ENCODE measurements at places on chromosomes 5 and 9.

- no peak for DNase-seq
Observed at GRCh38 chr5:22471154-22471553, 382.0 kb downstream of the CDH12 start.

DNA sequence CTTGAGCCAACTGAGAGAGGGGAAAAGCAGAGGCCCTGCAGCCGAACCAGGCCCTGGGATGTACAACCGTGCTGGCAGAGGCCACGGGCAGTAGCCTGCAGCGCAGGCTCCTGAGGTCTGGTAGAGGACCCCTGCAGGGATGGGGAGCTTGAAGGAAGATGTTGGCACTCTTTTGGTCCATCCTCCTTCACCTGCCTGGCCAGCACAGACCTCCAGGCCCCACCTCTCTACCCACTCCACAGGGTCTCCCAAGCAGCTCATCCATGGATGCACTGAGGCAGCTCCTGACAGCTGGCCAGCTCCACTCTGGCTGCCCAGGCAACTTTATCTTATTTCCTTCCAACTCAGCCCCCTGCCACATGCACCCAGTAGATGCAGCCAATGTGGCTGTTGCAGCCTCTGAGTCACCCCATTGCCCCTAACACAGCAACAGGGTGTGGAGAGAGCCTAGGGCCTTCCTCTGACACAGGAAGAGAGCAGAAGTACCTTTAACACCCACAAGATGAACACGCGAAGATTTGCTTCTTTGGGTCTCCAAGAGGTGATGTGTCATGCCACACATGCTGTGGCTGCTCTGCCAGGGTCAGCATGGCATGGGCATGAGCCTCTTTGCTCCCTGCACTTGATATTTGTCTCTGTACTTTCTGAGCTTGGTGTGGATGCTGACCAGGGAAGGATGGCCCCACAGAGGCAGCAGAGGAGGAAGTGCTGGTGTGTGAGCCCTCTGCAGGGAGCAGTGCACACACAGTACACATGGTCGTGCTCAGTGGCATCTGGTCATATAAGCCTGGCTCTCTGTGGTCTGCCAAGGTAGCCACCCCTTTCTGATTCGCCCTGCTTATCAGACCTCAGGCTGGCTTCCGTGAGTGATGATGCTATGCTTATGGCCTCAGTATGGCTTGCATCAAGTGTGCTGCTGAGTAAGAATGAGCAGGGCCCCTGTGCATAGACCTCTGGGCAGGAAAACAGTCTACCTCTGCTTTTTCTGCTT is 117.2 kb downstream of the NRG2 start:
- no peak for DNase-seq

DNA sequence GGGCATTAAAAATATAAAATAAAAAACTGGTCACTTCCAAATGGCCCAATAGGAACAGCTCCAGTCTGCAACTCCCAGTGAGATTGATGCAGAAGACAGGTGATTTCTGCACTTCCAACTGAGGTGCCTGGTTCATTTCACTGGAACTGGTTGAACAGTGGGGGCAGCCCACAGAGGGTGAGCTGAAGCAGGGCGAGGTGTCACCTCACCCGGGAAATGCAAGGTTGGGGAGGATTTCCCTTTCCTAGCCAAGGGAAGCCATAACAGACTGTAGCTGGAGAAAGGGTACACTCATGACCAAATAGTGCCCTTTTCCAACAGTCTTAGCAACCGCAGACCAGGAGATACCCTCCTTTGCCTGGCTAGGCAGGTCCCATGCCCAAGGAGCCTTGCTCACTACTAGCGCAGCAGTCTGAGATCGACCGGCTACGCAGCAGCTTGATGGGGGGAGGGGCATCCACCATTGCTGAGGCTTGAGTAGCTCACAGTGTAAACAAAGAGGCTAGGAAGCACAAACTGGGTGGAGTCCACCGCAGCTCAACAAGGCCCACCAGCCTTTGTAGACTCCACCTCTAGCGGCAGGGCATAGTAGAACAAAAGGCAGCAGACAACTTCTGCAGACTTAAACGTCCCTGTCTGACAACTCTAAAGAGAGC is 12.7 kb downstream of the RLN1 start:
- DNase-seq = no peak

DNA sequence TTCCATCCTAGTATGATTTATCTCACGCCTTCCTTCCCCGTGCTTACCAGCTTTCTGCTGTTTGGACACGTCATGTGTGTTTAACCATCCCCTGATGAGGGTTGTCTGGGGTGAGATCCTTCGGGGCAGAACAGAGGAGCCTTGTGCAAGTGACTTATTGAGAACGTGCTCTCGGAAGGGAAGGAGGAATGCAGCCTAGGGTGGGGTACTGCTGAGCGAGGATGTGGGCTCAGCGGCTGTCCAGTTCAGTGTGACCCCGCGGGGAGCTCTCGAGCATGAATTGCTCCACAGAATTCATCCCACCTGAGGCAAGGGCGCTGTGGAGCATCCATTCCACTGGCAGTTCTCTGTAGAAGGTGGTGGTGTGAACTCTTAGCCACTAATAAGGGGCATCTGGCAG is 4.0 kb downstream of the MYOZ3 start:
- DNase-seq = no peak

GRCh38 chr9:12696931-12697622 is 3.9 kb downstream of the TYRP1 start:
- DNase-seq = no peak

DNA sequence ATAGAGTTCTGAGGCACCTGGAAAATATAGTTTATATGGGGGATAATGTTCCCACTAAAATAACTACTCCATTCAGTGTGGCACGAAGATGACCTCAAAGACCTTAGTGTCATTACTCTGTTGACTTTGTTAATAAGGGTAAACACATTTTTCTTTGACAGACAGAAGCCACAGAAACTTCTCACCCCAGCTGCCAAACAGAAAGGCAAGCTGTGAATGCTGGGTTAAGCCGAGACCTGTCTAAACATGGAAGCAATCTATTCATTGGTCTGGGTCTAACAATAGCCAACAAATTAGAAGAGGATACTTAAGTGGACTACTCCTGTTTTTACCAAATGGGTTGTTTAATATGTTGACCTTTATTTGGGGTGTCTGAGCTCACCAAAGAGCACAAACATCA is 171.4 kb downstream of the TLE1 start:
- no peak for DNase-seq

GRCh38 chr9:120583958-120584369 is 4.0 kb upstream of the CDK5RAP2 start:
- no peak for DNase-seq

GRCh38 chr9:69556707-69557106 is 115.5 kb downstream of the APBA1 start:
- no peak for DNase-seq

DNA sequence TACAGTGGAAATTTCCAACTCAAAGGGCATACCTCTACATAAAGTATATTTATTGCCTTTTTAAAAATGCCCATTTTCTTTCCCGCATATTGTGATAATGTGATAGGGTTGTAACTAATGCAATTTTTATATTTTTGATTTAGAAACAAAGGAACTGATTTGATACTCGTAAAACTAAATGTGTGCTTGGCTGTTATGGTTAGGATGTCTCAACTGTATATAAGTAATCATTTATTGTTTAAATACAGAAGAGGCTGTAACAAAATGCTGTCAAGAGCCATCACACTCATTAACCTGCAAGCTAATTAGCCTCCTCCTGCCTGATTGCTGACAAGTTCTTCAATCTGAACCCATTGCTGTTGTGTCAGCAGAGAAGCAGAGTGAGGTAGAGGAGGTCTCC is 149.2 kb downstream of the PBX3 start:
- DNase-seq = no peak

DNA sequence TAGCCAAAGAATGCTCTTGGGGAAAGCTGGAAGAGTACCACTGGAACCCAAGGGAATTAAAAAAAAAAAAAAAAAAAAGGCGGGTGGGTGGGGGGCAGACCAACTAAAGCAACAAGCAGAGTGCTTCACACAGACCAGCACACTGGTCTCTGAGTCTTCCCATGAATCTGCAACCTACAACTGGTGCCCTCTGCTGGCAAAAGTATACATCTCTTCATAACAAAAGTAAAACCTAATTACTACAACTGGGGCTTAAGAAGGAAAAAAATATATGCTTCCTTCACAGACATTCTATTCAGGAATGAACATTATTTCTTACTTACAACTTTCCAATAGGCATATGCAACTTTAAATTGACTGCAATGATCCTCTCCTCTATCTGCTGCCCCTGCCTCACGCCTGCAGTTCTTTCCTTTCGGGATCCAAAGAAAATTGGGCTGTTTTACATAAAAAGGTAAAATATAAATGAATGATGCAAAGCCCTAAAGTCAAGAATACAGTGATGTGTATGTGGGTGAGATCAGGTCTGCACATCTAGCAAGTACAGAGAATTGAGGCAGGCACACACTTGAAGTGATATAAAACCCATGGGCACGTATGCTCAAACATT is 7.2 kb upstream of the KLHL3 start:
- peak; percentile 14 for DNase-seq

GRCh38 chr5:27083449-27084415 is 45.3 kb upstream of the CDH9 start:
- no peak for DNase-seq

DNA sequence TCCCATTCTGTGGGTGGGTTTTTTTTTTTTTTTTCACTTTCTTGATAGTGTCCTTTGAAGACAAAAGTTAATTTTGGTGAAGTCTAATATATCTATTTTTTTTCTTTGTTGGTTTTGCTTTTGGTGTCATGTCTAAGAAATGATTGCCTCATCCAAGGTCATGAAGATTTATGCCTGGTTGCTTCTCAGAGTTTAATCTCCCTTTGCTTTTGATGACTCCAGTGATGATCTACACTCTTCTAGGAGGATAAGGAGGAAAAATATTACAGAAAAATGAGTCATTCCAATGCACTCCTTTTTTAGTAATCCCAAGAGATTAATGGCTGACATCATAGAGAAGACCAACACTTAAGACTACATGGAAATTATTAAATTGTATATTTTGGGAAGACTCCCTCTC is 79.7 kb upstream of the ICE1 start:
- DNase-seq = no peak

DNA sequence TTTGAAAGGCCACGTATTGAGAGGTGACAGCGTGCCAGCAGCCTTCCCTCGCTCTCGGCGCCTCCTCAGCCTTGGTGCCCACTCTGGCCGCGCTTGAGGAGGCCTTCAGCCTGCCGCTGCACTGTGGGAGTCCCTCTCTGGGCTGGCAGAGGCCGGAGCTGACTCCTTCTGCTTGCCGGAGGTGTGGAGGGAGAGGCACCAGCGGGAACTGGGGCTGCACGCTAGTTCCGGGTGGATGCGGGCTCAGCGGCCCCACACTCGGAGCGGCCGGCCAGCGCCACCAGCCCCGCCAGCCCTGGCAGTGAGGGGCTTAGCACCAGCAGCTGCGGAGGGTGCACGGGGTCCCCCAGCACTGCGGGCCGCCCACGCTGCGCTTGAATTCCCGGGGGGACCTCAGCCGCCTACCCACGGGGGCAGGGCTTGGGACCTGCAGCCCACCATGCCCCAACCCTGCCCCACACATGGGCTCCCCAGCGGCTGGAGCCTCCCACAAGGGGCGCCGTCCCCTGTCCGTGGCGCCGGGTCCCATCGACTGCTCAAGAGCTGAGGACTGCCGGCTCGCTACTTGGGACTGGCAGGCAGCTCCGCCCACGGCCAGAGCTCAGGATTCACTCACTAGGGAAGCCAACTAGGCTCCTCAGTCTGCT is 4.4 kb upstream of the OTULINL start:
- no peak for DNase-seq

DNA sequence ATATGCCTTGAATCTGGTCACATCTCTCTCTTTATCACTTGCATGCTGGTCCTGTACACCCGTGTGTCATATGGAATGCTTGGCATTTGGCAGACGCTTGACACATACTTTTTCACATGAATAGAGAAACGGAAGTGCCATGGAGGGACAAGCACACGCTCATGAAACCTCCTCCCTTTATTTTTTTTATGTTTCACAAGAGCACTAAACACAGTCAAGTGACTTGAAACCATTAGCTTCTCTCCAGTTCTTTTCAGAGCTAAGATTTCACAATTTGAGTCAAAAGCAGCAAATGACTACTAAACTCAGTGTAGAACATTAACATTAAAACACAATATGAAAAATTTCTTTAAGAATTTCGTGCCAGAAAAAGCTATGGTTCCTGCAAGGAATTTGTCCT is 151.1 kb downstream of the DOCK2 start:
- no peak for DNase-seq

DNA sequence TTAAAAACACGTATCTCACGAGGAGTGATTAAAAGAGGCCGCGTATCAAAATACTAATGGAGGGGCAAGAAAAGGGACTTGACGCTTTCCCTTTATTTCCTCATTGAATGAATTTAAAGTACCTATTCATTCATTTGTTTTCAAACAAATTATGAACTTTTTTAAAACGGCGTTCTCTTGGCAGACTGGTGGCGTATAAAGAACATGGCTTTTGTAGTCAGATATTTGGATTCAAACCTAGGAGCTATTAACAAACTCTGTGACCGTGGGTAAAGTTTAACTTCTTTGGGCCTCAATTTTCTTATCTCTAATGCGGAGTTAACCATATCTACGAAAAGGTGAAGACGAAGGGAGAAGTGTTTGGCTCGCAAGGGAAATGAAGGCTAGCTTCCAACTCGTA is 876 bp downstream of the CAAP1 start:
- DNase-seq = no peak

- peak; percentile 75 for DNase-seq
Observed at GRCh38 chr5:42992088-42992879, 47.8 kb downstream of the ANXA2R start.

- DNase-seq = no peak
Observed at GRCh38 chr5:83219077-83219476, 141.7 kb downstream of the XRCC4 start.

- DNase-seq = no peak
Observed at GRCh38 chr5:124698770-124699169, 47.7 kb downstream of the ZNF608 start.

GRCh38 chr5:81315336-81315735 is 13.9 kb downstream of the ZCCHC9 start:
- no peak for DNase-seq

GRCh38 chr9:19665146-19665863 is 123.5 kb downstream of the SLC24A2 start:
- peak; percentile 3 for DNase-seq

DNA sequence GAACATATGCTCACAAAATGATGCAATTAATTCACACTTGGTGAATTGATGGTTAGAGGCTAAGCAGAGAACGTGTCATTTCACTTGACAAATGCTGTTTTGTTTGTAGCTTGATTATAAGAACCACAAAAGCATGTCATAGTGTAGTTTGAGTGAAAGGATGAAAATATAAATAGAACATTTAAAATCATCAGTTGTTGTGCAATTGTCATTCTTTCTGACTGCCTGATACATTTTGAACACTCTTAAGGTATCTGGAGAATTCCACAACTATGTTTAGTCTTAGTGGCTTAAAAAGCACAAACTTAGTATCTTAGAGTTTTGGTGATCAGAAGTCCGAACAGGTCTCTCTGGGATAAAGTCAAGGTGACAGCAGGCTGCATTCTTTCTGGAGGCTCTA is 129.4 kb downstream of the BASP1 start:
- no peak for DNase-seq

DNA sequence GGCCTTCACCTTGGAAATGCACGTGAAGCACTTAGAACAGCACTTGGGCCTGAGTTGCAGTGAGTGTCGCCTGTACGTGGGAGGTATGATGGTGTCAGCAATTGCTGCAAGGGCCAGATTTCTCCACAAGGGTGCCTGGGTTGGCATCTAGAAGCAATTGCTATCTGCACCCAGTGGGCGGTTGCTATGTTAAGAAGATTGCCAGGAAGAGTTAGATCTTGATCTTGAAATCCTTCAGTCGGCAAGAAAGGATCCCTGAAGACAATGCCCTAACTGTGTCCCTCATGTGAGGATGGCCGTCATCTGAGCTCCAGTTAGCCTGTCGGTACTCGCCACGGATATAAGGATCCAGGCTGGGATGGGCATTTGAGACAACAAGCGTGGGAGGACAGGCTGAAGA is 62.9 kb downstream of the MAMDC2 start:
- no peak for DNase-seq

GRCh38 chr5:157216391-157217142 is 35.9 kb downstream of the ITK start:
- no peak for DNase-seq
